ENCODE measurements at places on chromosomes 12 and 14. TPM values are rescaled to one million over a fixed set of nuclear protein-coding genes. Genes with fewer than 3 reads are reported as not detected.

The SLC7A8 gene
- 25.0 TPM for total RNA-seq

The DLGAP5 gene
- 16.9 TPM for total RNA-seq

The ATP23 gene
- total RNA-seq = 36.1 TPM

The TPPP2 gene
- not detected for total RNA-seq

The TCL1A gene
- total RNA-seq = 9.4 TPM

The LTBP2 gene
- total RNA-seq = 103 TPM

The SLC16A7 gene
- total RNA-seq = 41.2 TPM

DNA sequence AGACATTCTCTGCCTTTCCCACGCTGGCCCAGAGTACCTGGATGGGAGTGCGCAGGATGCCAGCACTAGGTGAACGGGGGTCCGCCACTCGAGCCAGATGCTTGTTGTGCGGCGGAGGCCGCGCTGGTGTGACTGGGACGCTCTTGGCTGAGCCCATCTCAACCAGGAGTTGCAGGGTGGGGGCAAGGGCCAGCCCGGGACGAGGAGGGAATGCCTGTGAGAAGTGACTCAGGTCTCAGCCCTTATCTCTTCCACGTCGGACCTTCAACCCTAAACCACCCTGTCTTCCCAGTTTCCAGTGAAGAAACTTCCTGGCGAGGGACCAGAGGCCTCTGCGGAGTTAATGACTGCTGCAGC lies 312 bp downstream of the CDCA3 start:
- DNase-seq = no peak

DNA sequence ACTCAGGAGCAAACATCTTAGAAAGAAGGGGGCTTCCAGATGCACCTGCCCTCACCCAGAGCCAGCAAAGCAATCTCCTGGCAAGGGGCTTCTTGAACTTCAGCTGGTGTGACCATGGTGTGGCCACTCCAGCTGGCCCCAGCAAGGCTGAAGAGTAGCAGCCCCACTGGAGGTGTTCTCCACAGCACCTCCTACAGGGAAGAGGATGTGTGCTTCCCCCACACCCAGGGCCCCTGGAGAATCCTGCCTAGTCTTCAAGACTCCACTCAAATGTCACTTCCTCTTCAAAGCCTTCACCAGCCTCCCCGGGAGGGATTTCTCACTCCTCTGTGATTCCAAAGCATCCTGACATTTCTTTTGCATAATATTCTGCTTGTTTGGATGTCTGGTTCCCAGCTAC lies 8.5 kb downstream of the RAB15 start:
- DNase-seq = no peak

DNA sequence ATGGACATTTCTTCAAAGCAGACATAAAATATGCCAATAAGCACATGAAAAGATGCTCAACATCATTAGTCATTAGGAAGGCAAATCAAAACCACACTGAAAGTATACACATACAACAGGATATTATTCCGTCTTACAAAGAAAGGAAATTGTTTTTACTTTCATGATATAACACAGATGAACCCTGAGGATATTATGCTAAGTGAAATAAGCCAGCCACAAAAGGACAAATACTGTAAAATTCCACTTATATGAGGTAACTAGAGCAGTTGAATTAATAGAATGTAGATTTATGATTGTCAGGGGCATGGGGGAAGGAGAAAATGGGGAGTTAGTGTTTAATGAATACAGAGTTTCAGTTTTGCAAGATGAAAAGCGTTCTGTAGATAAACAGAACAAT lies 4.2 kb downstream of the ACYP1 start:
- peak; percentile 45 for DNase-seq

DNA sequence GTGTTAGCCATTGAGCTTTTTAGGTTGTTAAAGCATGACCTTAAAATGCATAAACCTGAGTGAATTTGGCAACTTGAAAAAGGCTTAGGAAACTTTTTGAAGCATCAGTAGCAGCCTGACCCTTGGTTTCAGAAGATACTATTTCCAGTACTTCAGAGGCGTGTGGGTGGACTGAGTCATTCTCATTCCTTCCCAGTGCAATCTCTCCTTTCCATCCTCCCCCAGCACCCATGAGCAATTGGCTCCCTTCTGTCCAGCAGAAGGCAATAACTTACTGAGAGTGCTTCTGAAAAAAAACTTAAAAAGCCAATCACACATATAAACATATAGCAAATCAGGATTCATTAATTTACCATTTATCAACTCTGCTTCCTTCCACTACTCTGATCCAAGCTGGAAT lies 299.3 kb upstream of the STXBP6 start:
- no peak for DNase-seq

DNA sequence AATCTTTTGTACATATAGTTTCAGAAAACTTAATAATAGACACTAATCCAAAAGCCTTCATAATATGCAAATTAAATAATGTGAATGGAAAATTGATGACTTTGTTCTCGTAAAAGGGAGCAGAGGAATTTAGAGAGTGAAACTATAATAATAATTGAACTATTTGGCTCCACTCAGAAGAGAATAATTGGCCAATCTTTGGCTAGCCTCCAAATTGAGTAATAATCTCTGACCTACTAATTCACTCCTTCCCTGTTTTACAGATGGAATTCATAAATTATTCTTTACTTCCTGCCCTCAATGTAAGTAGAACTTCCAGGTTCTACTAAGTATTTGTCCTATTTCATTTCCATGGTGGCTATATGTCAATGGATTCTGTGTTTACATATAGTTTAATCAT lies 15.8 kb downstream of the TRIM9 start:
- DNase-seq = no peak

DNA sequence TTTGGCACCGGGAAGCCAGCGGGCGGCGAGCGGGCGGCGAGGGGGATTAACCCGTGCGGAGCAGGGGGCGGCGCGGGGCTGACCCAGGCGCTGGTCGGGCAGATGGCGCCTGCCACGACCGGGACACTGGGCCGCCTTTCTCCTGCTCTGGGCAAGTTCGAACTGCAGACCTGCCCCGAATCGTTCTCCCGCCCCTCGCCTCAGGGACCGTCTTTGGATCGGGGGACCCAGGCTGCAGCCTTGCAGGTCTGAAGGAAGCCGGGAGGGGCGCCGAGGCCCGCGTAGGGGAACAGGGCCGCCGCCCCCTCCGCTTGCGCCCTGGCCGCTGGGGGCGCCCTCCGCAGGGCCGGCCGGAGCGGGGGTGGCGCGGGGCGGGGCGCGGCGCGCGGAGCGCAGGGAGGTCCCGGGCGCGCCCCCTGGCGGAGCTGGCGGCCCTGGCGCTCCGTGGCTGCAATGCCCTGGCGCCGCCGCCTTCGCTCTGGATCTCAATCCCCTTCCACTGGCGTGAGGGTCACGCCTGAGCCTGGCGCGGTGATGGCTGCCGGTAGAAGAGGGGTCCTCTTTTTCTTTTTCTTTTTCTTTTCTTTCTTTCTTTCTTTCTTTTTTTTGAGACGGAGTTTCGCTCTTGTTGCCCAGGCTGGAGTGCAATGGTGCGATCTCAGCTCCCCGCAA lies 449 bp upstream of the LTBP2 start:
- DNase-seq = peak; percentile 70

GRCh38 chr12:48084841-48085460 lies 20.9 kb downstream of the SENP1 start:
- no peak for DNase-seq

DNA sequence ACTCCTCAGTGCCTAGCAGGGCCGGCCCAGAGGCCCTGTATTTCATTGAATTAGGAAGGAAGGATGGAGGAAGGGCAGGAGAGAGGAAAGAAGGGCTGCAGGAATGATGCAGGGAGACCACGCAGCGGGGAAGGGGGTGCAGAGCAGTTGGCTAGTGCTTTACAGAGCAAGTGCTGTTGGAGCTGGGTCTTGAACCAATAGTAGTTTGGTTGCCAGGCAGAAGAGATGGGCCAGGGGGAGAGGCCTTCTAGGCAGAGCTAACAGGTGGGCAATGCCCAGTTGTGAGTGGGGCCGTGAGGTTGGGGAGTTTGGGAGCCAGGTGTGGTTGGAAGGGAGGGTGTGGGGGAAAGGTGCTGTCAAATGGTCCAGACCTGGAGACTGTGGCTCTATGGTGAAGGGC lies 39.1 kb upstream of the SRSF5 start:
- DNase-seq = no peak

DNA sequence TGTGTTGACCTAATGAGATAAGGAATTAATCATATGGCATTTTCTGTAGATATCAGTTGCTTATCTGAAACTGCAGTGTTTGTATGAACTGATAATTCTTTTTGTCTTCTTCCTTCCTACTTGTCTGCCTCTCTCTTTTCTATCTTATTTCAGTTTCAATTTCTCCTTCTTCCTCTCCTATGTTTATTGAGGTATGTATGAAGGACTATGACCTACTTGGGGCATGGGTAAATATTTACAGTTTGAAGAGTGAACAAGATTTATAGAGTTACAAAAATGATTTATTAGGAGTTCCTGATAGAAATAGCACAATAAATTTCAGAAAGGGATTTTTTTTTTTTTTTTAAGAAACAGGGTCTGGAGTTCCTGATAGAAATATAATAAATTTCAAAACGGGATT lies 88.7 kb upstream of the MUCL1 start:
- DNase-seq = no peak

- DNase-seq = no peak
Observed at GRCh38 chr14:101992708-101993107, 28.3 kb downstream of the DYNC1H1 start.

GRCh38 chr12:97977870-97978405 lies 515.3 kb downstream of the RMST start:
- DNase-seq = peak; percentile 93

DNA sequence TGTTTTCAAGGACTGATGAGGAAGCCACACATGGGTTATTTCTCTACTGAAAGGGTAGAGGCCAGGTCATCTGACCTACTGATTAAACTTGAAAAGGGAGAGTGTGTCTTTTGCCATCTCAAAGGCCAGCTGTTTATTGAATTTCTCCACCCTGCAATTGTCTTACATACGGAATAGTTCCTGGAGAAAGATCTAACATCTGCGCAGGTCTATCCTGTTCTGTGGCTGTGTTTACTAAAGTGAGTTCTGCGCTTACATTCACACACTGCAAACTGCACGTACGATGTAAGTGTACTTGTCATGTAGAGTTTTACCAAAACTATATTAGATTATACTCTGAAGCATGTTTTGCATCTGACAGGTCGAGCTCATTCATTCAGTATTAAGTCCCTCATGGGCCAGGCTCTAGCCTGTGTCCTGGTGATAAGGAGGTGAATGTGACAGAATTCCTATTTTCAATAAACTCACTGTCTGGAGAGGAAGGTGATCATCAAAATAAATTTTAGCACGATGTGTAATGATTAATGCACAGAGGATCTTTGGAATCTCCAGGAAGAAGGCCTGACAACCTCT lies 96.6 kb downstream of the PRKCH start:
- DNase-seq = no peak

DNA sequence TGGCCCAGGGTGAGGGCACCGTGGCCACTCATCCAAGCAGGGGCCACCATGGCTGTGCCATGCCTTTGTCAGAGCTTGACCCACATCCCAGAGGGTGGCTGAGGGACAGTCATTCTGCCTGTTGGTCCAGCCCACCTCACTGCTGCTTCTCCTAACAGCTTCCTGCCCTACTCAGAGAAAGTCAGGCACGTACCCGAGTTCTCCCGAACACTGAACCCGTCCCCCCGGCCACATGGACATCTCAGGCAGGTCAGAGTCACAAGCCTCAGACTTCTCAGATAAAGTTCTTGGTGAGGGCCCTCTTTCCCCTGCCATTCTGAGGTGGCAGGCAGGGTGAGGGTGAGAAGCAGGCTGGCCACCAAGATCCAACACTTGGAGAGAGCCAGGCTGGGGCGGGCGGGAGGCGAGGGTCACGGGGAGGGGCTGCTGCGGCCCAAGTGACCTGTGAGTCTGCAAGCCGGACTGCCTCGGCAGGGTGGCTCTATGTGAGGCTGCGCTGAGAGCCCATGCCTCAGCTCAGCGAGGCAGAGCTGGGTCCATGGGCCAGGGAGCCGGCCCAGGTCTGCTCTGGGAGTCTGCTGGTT lies 317.8 kb downstream of the TMEM121 start:
- no peak for DNase-seq

DNA sequence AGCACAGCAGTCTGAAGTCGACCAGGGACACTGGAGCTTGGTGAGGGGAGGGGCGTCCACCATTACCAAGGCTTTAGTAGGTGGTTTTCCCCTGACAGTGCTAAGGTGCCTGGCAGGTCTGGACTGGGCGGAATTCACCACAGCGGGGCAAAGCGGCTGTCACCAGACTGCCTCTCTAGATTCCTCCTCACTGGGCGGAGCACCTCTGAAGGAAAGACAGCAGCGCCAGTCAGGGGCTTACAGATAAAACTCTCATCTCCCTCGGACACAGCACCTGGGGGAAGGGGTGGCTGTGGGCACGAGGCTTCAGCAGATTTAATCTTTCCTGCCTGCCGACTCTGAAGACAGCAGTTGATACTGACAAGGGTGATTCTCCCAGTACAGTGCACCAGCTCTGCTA lies 39.1 kb downstream of the DDHD1 start:
- no peak for DNase-seq

DNA sequence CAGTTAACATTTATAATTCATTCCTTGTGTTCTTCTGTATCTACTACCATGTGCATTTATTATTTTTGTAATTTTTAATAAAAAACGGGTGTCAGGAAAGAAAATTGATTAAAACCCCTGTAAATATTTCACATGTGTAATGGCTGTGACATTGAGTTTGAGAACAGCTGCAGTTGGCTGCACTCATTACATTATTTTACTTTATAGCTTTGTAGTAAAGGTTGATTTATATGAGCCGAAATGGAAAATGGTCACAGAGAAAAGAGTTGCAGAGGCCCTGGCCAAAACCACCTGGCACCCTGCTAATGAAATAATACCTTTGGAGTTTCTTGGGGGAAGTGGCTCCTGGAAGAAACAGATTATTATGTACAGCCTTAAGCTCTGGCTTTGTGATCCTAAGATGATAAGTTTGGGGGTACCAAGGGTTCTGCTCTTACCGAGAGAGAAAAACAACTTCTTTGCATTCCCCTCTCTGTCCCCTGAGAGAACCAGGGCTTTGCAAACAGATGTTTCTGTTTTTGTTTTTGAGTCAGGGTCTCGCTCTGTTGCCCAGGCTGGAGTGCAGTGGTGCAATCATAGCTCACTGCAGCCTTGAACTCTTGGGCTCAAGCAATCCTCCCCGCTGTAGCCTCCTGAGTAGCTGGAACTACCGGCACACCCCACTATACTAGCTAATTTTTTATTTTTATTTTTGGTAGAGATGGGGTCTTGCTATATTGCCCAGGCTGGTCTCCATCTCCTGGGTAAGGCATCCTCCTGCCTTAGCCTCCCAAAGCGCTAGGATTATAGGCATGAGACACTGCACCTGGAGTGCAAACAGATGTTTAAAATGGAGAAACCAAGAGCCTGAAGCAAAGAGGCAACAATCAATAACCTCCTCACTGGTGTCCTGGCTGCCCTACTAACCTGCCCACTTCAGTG lies 9.7 kb upstream of the DYNLL1 start:
- DNase-seq = no peak
